Ascending aorta (tissue), 2 donors: ENCODE measurements at places on chromosomes 12 and 14.

DNA sequence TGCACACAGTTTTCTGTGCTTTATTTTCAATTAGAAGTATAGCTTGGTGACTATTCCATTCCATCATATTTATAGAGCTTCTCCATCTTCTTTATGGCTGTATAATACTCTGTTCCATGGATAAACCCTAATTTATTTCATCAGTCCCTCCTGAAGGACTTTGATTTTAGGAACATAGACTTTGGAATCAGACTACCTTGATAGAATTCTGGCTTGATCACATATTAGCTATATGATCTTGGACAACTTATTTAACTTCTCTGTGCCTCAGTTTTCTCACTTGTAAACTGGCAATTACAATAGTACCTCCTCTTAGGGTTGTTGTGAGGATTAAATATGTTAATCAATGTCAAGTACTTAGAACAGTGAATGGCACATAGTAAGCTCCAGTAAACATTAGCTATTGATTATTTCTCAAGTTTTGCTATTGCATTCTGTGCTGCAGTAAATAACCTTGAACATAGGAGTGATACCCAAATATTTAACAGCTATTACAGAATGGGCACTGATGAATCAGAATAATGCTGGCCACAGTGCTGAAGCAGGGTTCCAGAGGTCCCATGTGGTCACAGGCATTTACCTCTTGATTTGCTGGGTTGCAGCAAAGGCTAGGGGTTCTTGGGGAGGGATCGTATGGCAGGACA lies 12.2 kb upstream of the NR1H4 start:
- DNase-seq: no peak

DNA sequence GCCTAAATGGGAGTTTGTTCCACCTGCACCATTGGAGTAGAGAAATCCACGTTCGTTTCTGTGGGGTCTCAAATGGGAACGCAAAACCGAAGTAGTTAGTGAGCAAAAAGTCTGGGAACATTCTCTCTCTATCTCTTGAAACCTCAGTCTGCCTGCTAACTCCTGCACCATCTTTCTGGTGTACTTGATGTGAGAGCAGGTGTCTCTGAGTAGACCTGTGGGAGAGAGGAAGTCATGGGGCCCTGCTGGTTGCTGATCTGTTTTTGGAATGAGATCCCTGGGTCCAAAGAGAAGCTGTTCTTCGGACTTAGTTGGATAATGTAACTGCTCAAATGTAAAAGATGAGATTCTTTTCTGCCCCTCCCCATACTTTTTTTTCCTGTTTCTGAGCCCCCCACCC lies 57.3 kb downstream of the MAX start:
- DNase-seq: no peak

GRCh38 chr12:48366131-48366530 lies 15.4 kb upstream of the ZNF641 start:
- no peak for DNase-seq

DNA sequence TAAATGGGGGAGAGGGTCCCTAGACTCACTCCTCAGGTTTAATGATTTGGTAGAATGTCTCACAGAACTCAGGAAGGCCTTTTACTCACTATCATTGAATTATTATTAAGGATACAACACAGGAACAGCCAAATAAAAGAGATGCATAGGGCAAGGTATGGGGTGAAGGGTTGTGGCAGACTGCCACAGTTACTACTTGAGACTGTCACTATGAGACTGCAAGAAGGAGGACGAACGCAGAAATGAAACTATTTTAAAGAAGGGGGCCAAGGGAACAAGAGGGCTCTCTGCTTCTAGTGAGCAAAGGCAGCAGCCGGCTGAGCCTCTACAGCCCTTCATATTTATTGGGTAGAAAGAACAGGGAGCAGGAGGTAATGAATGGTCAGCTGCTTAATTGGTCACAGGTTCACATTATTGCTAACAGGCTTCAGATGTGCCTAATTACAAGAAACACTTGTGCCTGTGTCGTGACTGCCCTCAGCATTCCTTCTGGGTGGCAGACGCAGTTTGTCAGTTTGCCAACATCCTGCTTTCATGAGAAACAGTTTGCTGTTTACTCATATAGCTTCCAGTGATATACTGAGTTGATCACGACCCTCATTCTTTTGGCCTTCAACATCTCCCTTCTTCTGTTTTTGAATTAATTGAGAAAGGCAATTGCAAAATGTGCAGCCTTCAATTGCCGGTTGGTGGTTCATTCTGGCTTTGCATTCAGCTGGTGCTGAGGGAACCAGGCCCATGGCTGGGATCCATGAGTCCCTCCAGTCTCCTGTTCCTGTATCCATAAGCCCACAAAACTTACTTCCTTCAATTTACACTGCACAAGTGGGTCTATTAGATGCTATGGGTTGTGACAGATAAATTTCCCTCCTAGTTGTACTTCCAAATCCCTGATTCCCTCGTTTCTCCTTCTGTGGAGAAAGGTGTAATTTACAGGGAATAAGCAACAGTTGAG lies 82.8 kb upstream of the PLEKHG7 start:
- DNase-seq: no peak

DNA sequence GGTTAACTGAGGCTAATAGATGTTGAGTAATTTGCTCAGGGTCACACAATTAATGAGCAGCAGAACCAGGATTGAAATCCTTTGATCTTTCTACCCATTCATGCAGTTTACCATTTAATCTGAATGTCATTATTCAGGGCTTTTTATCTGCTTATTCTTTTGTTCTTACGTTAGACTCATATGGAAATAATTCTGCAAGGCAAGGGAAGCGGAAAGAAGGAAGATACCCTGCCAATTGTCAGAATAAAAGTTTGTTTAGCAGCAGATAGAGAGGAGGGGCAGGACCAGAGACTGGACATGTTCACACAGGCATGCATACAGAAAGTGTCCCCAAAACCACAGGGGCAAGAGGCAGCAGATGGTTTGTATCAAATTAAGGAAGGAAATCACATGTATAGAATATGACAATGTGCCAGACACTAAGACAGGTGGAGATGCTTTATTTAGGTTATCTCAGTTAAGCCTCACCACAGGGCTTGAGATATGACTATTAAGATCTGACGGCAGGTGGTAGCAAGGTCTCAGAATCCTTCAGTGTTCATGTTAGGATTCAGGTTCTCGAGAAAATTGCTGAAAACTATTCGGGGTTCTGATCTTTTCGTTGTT lies 29.8 kb downstream of the BRMS1L start:
- no peak for DNase-seq

- DNase-seq: no peak
These were observed 12.5 kb downstream of the IFNG-AS1 start for GRCh38 chr12:68001486-68002466.

DNA sequence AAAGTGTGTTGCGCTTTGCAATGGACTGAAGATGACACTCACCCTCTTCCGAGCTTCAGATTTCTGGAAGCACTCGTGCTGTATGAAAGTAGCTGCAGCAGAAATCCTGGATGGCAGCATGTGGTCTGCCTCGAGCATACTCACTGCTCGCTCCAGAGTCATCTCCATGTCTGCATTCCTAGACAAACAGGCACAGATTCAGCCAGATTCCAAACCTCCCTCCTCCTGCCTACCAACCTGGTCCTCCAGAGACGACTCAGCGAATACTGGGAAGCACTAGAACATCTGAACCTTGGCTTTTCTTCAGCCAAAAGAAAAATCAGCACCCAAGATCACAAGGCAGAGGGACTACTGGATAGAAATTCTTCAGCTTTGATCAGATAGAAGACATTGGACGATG lies 27.7 kb downstream of the PKP2 start:
- no peak for DNase-seq

DNA sequence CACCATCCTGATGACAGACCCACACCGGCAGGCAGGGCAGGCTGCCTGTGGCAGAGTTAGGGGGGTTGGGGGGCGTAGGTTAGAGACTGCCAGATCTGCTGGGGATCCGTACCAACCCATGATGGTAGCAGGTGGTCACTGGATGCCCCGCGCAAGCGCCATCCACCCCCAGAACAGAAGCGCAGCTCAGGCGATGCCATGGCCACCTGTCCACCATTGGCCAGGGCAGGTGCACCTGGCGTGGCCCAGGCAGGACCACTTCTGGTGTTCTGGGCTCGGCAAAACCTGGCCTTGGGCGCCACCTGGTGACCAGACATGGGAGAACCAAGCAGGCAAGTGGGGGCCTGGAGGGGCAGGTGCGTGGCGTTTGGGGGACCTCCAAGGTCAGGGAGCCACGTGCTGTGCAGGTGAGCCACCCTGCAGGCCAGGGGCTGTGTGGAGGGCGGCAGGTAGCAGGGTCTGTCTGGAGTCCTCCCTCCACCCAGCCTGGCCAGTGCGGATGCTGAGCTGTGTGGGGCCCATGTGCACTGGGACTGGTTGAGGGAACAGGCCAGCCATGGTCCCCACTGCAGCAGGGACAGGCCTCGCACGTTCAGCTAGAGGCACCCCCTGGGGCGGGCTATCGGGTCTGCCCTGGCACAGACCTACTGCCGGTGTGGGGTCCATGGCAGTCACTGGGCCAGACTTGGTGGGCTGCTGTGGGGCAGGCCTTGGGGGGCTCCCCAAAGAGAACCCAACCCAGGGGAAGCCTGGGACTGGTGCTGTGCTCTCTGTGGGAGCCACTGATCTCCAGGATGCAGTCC lies 15.6 kb downstream of the BAG5 start:
- no peak for DNase-seq

- no peak for DNase-seq
These were observed 40.3 kb downstream of the CMKLR1 start for GRCh38 chr12:108298761-108299275.

DNA sequence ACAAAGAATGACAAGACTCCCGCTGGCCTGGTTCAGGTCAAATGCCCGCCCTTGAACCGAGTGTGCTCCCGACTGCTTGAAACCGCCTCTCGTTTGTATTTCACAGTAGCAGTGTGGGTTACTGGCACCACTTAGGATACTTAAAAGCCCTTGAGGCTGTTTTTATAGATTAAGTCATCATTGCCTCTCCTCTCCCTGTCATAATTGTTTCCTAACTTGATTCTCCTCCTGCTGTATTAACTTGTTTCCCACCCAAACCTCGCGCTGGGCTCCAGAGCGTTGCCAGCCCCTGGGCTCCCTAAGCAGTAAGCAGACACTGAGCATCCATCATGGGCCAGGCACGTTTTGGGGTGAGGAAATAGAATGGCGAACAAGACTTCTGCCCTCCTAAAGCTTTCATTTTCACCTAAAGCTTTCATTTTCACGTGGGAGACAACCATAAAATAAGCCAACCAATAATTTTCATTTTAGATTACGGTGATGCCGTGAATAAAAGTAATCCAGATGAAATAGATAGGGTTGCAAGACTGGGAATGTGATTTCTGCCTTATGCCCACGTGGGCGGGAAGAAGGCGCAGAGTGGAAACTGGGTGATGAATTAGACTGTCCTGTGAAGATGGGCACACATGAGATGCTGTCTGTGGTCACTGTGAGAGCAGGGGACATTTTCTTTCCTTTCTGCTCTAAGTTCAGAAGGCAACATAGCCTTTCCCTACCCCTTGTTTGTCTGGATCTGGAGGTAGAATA lies 97.5 kb downstream of the PPP2R5C start:
- DNase-seq: no peak

GRCh38 chr12:120885521-120885920 lies 18.6 kb downstream of the SPPL3 start:
- no peak for DNase-seq

DNA sequence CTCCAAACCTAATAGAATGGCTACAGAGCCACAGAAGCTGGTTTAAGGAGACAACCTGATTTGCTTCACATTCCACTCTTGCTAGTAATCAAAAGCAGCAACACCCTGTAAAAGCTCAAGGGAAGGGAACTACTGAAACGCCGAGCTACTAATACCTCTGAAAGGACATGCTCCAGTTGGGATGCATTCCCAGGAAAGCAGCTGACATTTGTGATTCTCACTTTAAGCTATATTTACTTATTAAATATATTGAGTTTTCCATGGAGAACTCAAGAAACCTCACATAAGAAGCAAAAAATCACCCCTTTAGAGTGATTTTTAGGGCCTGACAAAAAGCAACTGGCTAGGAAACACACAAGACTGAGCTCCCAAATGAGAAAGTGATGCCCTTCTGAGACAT lies 1073.0 kb upstream of the FLRT2 start:
- DNase-seq: no peak

DNA sequence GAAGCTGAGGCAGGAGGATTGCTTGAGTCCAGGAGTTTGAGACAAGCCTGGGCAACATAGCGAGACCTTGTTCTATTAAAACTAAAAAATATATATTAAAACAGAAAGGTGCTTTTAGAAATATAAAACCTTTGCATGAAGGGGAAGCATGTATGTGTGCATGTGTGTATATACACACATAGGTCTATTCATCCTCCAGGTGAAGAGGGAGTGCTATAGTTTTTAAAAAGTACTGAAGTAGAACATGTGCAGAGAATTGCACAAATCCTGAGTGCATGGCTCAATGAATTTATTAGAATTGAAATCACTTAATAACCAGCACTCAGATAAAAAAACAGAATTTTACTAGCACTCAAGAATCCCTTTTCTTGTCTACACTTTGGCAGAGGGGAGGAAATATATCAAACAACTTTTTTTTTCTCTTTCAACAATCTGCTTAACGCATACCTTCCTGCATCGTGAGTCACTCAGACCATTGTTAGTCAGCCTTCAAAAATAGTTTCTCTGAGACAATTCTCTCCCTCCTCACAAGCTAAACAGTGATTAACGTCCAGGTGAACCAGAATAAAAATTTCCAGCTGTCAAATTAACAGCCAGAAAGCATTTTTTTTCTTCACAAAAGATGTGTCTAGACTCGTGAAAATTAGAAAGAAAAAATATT lies 17.7 kb upstream of the NEDD1 start:
- DNase-seq: no peak
